ENCODE measurements at places on chromosomes 16 and 17. TPM values are rescaled to one million over a fixed set of nuclear protein-coding genes. Genes with fewer than 3 reads are reported as not detected.

Gene MGAT5B
- total RNA-seq: 11.5 TPM

Gene TBC1D3I
- total RNA-seq: 0.39 TPM

Gene AIPL1
- 0.46 TPM for total RNA-seq

Gene CLN3
- 20.9 TPM for total RNA-seq

DNA sequence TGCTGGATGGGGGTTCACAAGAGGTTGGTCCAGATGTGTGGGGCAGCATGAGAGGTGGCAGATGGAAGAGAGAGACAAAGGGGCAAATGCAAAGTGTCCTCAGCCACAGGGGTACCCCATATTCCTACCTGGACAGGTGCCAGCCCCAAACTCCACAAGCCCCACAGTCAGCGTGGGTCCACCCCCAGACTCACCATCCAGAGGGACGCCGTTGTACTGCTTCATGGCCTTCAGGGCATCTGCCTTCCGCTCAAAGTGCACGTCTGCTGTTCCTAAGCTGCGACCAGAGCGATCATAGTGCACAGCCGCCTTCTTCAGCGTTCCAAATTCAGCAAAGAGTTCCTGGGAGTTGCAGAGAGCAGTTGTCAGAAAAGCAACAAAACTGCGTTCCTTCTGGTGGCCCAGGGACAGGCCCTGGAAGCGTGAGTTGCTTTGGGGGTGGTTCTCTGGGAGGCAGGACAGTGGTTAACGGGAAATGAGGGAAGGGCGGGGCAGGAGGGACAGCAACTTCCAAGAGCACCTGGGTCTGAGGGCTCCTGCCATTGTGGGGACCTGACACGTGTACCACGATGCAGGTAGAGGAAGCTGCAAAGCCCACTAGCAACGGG lies 2.3 kb downstream of the ALYREF start:
- no peak for DNase-seq

GRCh38 chr17:65583921-65584603 lies 22.6 kb upstream of the AXIN2 start:
- no peak for DNase-seq

Gene ADAT1
- 46.0 TPM for total RNA-seq

- no peak for DNase-seq
Observed at GRCh38 chr16:67244387-67245185, 2.7 kb downstream of the FHOD1 start.

Gene KRT12
- not detected for total RNA-seq

DNA sequence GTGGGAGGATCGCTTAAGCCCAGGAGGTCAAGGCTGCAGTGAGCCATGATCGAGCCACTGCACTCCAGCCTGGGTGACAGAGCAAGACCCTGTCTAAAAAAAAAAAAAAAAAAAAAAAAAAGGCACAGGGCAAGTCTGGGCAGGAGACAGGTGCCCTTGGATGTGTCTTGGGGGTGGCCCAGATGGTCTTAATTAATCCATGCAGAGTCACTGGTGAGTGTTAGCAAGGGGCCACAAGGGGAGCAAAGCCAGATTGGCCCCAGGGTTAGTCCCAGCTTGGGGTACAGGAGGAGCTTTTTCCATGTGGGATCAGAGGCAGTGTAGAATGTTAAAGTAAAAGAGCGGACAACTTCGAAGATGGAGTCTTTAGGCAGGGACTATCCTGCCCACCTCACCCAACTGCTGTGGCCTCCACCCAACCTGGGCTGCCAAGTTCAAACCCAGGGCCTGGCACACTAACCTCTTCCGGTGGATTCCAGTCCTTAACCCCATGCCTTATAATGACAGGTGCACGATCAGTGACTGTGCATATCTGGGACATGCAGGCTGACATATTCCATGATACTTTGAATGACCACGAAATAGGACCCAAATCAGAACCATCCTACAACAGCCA lies 32.2 kb upstream of the MFSD6L start:
- DNase-seq: no peak

Gene CCDC154
- total RNA-seq: 1.2 TPM

DNA sequence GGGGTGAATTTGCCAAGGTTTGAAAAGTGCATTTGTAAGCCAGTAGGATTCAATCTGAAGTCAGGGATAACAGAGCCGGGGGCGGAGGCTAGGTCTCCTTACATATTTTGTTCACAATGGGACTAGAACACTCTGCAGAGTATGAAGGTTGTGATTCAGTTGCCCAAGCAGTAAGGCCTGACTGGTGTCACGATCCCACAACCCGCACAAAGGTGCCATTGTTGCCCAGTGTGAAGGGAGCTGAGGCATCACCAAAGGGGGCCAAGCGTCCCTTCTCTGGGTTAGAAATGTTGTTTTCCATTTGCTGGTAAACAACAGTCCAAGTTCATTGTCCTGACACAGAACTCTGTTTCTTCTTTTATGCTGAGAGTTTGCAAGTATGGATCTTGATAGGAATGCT lies 471.8 kb downstream of the MAF start:
- no peak for DNase-seq

Data from WTC11 (cell line).